ENCODE measurements at places on chromosomes 6 and 20.

DNA sequence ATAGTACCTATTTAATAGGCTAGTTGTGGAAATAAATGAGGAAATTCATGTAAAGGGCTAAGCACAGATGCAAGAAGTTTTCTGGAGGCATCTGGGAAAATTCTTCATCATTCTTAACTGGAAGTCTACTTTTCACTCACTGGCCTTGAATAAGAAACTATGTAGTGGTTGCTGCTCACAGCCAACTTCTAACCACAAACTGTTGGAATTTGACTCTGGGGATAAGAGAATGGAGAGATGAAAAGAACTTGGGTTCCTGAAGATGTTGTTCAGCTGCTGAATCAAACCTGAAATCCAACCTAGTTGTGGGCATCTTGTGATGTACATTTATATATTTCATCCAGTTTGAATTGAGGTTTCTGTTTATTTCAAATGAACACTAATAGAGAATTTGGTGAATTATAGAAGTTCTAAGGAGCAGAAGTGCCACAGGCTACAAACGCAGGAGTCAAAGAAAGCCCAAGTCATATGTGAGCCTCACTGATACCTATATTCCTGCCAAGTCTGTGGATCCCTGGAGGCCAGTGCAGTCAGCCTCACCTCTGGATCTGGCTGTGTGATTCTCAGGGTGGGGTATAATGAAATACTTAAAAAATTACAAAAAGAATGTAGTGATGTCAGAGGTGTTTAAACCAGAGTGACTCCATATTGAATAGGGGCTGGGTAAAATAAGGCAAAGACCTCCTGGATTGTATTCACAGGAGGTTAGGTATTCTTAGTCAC is 18.7 kb upstream of the MEI4 start:
- DNase-seq = no peak

GRCh38 chr6:118313762-118314161 is 234.3 kb upstream of the PLN start:
- DNase-seq = no peak

DNA sequence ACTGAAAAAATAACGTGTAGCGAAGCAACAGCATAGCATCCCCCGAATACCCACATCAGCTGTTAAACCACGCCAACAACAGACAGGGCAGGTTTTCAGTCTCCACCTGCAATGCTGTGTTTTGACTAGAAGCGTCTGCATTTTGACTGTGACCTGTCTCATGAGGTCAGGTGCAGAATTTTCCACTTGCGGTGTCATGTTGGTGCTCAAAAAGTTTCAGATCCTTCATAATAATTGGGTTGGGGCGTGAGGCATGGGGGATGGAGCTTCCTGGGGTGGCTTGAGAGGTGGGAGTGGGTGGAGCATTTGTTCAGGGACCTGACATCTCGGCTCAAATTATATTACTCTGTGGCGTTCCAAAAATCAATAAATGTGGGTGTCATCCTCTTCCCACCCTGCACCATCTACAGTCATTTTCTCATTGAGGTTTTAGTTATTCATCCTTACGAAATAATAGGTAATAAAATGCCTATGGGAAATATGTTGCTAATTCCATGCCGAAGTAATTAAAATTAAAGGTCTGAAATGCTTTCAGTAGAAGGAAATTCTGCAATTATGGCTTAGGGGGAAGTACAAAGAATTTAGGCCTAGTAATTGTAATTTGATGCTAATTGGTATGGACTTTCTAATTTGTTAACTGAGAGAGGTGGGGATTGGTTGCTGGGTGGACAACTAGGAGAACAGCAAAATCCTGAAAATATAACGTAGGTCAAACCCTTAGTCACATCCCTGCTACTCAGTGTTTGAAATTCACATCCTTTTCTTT is 81.0 kb downstream of the TIAM2 start:
- no peak for DNase-seq

GRCh38 chr20:32132911-32133549 is 23.5 kb downstream of the TM9SF4 start:
- no peak for DNase-seq

DNA sequence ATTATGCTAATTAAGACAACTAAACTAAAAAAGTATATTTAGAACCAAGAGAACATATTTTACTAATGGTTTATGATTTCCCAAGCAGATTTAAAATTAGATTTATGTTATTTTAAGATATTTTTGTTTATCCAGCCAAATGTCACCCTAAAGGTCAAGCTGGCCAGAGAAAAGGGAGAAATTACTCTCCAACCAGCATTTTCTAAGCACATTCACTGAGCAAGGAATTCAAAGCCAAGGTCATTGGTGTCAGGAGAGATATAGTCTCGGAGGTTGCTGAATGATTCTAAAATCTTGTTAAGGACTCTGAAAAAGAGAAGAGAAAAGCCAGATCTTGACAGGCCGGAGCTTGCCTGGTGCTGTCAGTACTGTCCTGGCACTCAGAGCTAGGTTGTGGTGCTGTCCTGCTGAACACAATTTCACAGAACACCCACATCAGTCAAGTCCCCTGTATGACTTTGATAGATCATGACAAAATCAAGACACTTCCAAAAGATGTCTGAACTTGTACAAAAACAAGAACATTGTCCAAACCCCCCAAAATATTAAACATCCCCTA is 222.3 kb upstream of the SMLR1 start:
- no peak for DNase-seq

DNA sequence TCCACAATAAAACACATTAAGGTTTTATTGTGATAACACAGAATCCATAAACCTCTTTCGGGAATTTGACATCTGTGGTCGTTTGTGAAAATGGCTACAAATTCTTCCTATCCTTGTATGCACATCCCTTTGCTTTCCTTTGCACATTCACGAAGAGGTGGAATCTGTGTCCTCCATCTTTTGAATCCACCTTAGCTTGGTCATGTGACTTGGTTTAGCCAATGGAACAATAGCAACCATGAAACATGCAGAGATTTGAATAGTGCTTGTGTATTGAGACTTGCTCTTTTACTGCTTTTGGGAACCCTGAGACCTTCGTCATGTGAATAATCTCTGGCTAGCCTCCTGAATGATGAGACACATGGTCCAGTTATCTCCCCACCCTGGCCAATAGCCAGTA is 49.7 kb upstream of the NOP56 start:
- no peak for DNase-seq

- no peak for DNase-seq
Observed at GRCh38 chr6:14450578-14450977, 333.0 kb downstream of the CD83 start.

- DNase-seq = peak; percentile 13
Observed at GRCh38 chr6:39929733-39930461, 4.4 kb downstream of the MOCS1 start.

DNA sequence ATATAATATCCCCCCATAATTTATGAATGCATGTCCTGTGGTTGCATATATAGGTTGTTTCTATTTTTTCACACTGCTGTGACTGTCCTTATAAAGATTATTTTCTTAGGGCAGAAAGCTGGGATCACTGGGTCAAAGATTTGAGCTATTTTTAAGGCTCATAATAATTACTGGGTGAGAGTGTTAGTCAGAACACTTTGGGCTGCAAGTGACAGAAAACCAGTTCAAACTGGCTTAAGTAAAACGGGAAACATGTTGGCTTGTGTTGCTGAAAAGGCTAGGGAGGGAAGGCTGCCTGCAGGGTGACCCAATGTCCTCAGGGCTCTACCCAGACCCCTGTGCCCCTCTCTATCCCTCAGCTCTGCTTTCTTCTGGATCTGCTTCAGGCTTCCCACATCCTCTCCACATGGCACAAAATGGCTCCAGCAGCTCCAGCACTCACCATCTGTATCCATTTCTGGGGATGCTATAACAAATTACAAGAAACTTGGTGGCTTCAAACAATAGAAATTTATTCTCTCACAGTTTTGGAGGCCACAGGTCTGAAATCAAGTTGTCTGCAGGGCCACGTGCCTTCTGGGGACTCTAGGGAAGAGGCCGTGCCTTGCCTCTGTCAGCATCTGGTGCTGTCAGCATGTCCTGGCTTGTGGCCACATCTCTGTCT is 33.1 kb upstream of the MLN start:
- DNase-seq = no peak

DNA sequence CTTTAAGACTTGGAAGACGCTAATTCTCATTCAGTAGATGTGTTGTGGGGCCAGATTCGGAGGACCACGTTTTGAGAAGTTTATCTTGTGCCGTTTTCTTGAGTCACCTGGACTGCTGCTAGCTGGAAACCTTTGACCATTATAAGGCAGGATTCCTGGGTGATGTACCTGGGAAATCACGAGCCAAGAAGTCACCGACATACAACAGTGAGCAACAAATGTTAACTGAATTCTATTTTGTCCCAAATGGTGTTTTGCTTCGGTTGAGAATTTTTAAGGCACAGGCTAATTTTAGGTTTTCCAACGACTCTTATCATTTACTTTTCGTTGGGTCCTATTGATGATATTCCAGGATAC is 93.4 kb upstream of the BTN3A2 start:
- no peak for DNase-seq

- DNase-seq = no peak
Observed at GRCh38 chr6:138554146-138554545, 54.9 kb upstream of the NHSL1 start.

DNA sequence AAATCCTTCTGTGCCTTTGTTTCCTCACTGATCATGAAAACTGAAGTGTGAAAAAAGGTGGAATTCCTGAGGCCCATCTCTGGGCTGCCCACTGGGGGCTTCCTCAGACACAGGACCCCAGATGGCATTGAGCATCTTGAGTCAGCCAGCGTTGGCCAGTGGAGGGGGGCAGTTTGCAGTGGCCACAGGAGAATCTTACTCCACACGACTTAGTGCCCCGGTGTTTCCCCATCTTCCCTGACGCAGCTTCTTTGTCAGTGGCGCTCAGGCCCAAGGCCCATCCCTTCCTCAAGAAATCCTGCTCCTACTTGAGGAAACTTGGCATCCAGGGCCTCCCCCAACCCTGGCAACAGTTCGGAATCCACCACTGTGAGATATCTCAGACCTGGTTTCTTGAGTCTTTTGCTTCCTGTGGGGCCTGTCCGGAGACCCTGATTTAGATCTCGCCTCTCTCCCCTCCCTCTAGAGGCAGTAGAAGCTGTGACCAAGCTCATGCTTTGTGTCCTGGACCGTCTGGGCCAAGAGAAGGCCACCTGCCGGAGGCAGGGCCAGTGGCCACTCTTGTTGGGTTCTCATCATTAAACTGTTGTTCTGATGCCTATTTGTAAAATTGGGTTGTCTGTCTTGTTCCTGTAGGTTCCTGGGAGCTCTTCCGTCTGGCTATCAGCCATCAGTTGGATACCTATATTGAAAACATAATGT is 20.2 kb upstream of the DLGAP4 start:
- DNase-seq = no peak

GRCh38 chr6:144718431-144718830 is 433.3 kb downstream of the UTRN start:
- no peak for DNase-seq

DNA sequence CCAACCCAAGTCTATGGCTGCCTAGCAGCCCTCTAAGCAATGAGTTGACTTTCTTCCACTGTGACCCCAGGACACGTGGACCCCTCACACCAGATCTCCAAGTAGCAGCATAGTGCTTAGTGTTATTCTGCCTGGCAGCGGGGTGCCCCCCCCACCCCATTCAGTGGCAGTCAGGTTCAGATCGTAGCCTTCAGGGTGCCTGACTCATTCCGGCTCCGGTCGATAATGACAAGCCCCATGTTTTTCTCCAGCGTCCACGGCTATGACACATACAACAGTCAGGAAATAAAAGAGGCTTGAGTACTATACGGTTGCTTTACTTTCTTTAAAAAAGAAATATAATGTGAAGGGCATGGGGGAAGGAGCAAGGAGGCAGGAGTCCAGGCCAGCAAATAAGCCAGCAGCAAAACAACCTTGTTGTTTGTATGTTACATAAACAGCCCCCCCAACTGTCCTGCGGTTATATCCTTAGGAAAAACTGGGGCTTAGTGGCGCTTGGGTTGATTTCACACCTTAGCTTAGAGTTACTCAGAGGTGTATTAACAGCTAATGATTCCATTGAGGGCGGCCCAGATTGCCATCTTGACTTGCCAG is 23.1 kb downstream of the GNAS start:
- no peak for DNase-seq

- DNase-seq = no peak
Observed at GRCh38 chr20:50093240-50093639, 19.7 kb downstream of the UBE2V1 start.

- DNase-seq = no peak
Observed at GRCh38 chr6:57421503-57421902, 104.1 kb downstream of the PRIM2 start.

- DNase-seq = peak; percentile 19
Observed at GRCh38 chr6:139982195-139982594, 607.7 kb upstream of the CITED2 start.

DNA sequence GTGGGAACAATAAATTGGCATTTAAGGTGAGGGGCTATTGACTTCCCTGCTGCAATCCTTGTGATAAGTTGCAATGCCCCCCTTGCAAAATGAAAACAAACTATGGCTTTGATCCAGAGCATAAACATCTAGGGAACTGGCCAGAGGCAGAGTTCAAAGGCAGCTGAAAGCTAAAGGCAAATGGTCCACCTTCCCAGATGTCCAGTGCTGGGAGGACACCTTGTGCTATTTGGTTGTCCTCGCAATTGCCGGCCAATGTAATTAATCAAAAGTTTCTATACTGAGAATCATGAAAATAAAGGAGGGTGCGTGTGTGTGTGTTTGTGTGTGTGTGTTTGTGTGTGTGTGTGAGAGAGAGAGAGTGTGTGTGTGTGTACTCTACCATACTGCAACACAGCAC is 337.4 kb downstream of the CBLN4 start:
- no peak for DNase-seq

DNA sequence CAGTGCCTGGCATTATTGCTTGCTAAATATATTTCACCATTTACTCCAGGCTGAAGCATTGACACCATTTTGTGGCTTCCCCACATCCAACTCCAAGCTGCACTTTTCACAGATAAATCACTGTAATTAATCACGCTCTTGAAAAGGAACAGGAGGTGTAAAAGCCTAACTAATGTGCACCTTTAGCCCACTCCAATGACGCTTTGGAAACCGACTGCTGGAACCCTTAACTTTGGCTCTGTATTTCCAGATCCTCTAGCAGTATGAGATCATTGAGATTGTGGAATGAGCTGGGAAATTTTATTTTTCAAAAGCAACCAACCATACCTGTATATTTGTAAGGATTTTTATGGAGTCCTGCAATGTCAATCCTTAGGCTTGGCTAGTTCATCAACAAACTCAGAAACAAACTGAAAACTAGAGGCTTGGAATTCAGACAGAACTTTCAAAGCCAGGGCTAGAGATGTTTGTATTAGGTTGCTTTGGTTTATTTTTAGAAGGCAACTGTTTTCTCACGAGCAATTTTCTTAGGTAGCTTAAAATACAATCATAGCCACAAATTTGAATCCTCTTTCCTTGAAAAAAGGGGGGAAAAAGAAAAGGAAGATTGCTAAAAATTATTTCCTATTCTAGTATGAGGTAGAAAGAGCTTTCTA is 52.8 kb upstream of the UTRN start:
- peak; percentile 22 for DNase-seq

DNA sequence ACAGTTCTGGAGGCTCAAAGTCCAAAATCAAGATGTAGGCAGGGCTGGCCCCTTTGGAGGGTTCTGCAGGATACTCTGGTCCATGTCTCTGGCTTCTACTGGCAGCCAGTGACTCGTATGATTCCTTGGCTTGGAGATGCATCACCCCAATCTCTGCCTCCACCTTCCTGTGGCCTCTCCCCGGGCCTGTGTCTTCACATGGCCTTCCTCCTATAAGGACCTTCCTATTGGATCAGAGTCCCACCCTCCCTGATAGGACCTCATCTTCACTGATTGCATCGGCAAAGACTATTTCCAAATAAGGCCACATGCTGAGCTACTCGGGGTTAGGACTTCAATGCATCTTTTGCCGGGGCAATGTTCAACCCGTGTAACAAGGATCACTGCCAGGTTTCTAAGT is 509.0 kb downstream of the CD83 start:
- no peak for DNase-seq
